ENCODE measurements at places on chromosomes 2 and 18. TPM values are rescaled to one million over a fixed set of nuclear protein-coding genes. Genes with fewer than 3 reads are reported as not detected.

DNA sequence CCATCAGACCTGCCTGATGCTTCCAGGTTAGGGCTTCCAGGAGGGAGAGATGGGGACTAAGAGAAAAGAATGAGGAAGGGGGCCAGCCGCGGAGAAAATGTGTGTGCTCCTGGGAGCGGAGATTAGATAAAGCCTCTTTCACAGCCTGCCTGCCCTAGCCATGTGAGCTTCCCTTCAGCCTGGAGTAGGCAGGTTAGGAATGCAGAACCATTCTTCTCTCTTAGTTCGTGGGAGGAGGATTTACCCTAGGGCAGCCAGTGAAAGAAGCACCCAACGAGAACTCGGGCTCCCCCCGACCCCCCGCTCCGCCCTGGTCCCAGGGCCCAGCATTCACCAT lies 36.1 kb downstream of the POMC start:
- H3K4me3 ChIP-seq: no peak overlapping the region
- H3K27ac ChIP-seq: no peak overlapping the region
- peaks cover 11% of the 10 kb centered on the region for H3K27me3 ChIP-seq
- H3K36me3 ChIP-seq: peaks cover 12% of the 10 kb centered on the region
- no peak for DNase-seq

The DSG4 gene
- total RNA-seq: not detected

- no peak for DNase-seq
- no peak overlapping the region for H3K4me3 ChIP-seq
- no peak overlapping the region for H3K27ac ChIP-seq
- H3K4me1 ChIP-seq: no peaks in the 10 kb centered on the region
- H3K36me3 ChIP-seq: no peaks in the 10 kb centered on the region
These were observed 148.5 kb downstream of the TANC1 start for GRCh38 chr2:159116922-159117321.

GRCh38 chr18:25055076-25055475 lies 296.9 kb downstream of the ZNF521 start:
- H3K36me3 ChIP-seq: no peaks in the 10 kb centered on the region
- no peak for DNase-seq
- H3K27me3 ChIP-seq: no peaks in the 10 kb centered on the region
- no peaks in the 10 kb centered on the region for H3K4me1 ChIP-seq
- H3K4me3 ChIP-seq: no peak overlapping the region
- H3K27ac ChIP-seq: no peak overlapping the region

Measured in glutamatergic neuron (in vitro differentiated cells).